ENCODE measurements at places on chromosomes 1 and 21. TPM values are rescaled to one million over a fixed set of nuclear protein-coding genes. Genes with fewer than 3 reads are reported as not detected.

GJA8 gene
- total RNA-seq: not detected

GRCh38 chr1:204723131-204723787 is 37.7 kb upstream of the LRRN2 start:
- DNase-seq: no peak

OR2L5 gene
- total RNA-seq: not detected

DNA sequence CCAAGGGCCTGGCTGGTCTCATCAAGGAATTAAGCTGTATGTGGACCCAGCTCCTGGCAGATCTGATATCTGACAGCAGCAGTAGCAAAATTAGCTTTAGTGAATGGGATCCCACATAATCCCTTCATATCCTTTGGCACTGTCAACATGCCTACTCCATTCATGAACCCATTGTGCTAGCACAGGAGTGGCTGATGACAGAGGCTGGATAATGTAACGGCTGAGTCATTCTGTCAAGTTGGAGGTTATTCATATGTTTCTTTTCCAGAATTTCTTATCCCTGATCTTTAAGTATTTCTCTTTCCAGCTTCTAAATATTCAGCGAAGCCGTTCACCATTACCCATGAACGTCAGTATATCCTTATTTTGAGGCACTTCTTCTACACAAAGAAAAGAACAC is 84.3 kb downstream of the EXTL2 start:
- DNase-seq: no peak

- no peak for DNase-seq
Observed at GRCh38 chr1:175417316-175417715, 224.7 kb upstream of the KIAA0040 start.

LCE1F gene
- not detected for total RNA-seq

OLFM3 gene
- total RNA-seq: not detected

OR2T35 gene
- total RNA-seq: not detected

- DNase-seq: no peak
Observed at GRCh38 chr1:205491794-205492193, 12.7 kb upstream of the CDK18 start.

MCOLN2 gene
- 142 TPM for total RNA-seq

DNA sequence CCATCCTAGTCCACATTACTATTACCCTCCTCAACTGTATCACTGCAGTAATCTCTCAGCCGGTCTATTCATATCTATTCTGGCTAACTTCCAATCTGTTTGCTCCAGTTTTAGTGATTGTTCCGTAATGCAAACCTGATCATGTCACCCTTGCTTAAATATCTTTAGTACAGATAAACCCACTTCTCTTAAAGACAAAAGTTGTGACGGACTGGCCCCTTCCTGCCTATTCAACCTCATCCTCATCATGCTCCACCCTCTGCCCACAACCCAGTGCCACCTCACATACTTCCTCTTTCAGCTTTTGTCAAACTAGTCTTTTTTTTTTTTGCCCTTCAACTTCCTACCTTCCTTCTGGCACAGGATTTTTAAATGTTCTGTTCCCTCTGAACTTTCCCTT is 2.8 kb upstream of the C1orf162 start:
- DNase-seq: peak; percentile 65

- DNase-seq: no peak
Observed at GRCh38 chr1:100612540-100612939, 74.6 kb downstream of the GPR88 start.

PKP1 gene
- total RNA-seq: not detected

DNA sequence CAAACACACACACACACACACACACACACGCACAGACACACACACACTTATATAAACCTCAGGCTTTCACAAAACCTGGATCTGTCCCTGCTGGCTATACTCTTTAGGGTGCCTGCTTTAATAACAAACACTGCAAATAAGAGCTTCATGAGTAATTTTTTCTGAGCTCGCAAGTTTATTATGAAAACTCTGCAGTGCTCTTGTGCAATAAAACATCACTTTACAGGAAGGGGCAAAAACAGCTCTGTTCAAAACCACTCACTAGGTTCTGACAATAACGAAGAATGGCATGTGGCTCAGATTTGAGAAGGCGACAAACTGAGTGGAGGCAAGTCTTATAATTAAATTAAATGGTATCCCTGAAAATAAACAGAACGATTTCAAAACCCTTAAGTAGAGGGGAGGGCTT is 42.6 kb upstream of the CTPS1 start:
- no peak for DNase-seq

KRTAP12-2 gene
- total RNA-seq: not detected

- DNase-seq: peak; percentile 37
Observed at GRCh38 chr1:224168859-224169380, 14.1 kb upstream of the DEGS1 start.

DNA sequence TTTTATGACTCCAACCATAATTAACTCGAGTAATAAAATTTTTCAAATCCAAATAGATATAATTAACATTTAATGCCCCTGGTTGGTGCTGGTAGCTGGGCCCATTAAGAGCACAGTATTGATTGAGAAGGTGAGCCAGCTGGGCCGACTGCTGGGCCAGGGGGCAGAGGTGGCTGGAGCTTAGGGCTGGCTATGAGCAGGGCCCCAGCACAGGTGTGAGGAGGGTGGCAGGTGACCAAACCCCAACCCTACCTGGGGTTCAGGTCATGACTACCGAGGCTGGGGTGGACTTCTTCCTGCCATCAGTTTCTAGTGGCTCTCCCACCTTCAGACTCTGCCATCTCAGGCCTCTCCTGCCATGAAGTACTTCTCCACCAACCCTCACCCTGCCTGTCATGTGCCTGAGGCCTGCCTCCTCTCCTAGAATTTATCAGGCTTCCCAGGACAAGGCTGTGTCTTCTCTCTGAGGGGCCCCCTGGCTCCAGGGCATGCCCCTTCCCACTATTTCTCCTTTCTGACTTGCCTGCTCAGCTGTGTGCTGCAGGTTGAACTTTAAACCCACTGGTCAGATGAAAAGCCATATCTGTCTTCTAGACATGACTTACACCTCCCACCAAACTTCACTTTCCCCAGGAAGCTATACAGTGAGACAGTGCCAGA is 85.6 kb downstream of the TMEM53 start:
- no peak for DNase-seq

FCRL6 gene
- total RNA-seq: not detected

AMPD1 gene
- not detected for total RNA-seq

GRCh38 chr21:38236232-38236631 is 20.6 kb upstream of the KCNJ15 start:
- DNase-seq: no peak

DNA sequence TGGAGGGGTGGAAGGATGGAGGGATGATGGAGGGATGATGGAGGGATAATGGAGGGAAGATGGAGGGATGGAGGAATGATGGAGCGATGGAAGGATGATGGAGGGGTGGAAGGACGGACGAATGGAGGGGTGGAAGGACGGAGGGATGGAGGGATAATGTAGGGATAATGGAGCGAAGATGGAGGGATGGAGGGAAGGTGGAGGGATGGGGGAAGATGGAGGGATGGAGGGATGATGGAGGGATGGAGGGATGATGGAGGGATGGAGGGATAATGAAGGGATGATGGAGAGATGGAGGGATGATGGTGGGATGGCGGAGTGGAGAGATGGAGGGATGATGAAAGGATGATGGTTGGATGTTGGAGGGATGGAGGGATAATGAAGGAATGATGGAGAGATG is 61.3 kb downstream of the KCNAB2 start:
- DNase-seq: no peak

CD53 gene
- total RNA-seq: 161 TPM

DNA sequence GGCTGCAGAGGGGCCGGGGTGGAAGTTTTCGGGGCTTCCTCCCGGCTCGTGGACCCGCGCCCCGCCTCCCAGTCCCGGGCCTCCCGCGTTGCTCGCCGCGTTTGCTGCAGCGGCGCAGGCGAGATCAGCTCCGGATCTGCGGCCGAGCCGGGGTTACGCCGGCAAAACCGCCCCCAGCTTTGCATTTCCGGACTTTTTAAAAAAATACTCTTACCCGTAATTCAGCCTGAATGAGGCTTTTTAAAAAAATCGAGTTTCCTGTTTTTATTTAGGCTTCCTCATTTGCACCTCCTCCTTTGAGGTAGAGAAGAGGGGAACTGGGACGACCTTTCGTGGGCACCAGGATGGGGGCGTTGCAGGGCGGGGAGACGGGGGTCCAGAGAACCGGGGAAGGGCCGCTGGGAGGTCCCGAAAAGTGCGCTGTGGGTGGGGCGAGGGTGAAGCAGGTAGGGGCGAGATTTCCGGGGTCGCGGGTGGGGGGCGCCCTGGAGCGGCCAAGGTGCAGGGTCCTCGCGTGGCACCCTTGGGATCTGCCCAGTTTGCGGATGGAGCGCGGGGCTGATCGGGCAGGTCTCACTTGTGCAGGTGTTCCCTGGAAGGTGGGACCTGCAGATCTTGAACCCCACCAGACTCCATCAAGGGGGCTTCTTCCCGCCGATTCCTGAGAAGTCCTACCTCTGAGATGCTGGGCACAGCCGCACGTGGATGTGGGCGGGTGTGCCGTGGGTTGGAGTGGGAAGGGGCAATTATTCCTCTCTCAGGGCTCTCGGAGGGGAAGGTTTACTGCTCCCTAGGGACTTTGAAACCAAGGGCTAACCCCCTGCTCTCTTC is 1.1 kb downstream of the PIK3CD start:
- peak; percentile 71 for DNase-seq

CADM3 gene
- not detected for total RNA-seq

- DNase-seq: no peak
Observed at GRCh38 chr1:39524171-39524570, 32.7 kb downstream of the BMP8A start.

TMIGD3 gene
- total RNA-seq: 0.30 TPM

GRCh38 chr1:44460107-44460882 is 55.2 kb downstream of the RNF220 start:
- no peak for DNase-seq

DNA sequence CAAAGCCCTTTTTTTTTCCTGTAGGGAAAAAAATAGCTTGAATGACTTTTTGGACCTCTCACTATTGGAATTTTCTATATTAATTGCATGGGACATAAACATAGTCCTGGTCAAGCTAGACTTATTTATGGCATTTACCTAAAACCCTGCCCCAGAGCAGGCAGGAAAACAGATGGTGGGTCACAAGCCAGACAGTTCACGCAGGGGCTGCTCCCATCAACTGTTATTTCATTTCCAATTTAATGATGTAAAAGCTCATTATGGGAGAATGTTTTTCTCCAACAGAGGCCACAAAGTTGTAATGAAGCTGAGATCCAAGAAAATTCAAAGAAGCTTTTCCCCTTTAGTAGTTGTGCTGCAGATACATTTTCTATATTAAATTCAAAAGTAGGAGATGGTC is 99.2 kb downstream of the SGIP1 start:
- DNase-seq: no peak

- DNase-seq: no peak
Observed at GRCh38 chr1:69171248-69171647, 396.5 kb upstream of the LRRC7 start.

- DNase-seq: no peak
Observed at GRCh38 chr1:12031039-12031980, 12.0 kb downstream of the MIIP start.

LDLRAD1 gene
- total RNA-seq: not detected

POU3F1 gene
- total RNA-seq: 0.48 TPM

DNA sequence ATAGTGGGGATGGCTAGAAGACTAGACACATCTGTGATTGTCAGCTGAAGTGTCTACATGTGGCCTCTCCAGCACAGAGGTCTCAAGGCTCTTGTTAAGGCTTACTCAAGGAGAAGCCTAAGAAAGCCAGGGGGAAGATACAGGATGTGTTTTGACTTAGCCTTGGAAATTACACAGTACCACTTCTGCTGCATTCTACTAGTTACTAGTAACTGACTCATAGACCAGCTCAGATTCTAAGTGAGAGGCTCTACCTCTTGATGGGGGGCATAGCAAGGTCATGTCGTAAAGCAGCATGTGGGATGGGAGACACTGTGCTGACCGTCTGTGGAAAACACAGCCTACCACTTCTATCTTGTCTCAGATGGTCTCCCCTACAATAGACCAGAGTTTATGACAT is 99.5 kb downstream of the UBE2U start:
- no peak for DNase-seq

GRCh38 chr1:33462405-33463164 is 9.9 kb upstream of the ZSCAN20 start:
- no peak for DNase-seq

CYP2J2 gene
- total RNA-seq: 0.16 TPM

DENND2D gene
- total RNA-seq: 139 TPM

VSIG8 gene
- total RNA-seq: not detected

DDAH1 gene
- not detected for total RNA-seq

- DNase-seq: no peak
Observed at GRCh38 chr1:205561501-205562203, 57.2 kb downstream of the CDK18 start.

GRCh38 chr1:213829780-213830179 is 158.0 kb upstream of the PROX1 start:
- DNase-seq: no peak

GRCh38 chr21:39882151-39882838 is 15.1 kb downstream of the PCP4 start:
- no peak for DNase-seq

HUNK gene
- 0.55 TPM for total RNA-seq

GRCh38 chr1:10456661-10457060 is 6.8 kb downstream of the CORT start:
- no peak for DNase-seq

GRCh38 chr1:21574466-21575151 is 65.4 kb downstream of the ALPL start:
- no peak for DNase-seq

MAP3K7CL gene
- 3.3 TPM for total RNA-seq

NGF gene
- not detected for total RNA-seq

DNA sequence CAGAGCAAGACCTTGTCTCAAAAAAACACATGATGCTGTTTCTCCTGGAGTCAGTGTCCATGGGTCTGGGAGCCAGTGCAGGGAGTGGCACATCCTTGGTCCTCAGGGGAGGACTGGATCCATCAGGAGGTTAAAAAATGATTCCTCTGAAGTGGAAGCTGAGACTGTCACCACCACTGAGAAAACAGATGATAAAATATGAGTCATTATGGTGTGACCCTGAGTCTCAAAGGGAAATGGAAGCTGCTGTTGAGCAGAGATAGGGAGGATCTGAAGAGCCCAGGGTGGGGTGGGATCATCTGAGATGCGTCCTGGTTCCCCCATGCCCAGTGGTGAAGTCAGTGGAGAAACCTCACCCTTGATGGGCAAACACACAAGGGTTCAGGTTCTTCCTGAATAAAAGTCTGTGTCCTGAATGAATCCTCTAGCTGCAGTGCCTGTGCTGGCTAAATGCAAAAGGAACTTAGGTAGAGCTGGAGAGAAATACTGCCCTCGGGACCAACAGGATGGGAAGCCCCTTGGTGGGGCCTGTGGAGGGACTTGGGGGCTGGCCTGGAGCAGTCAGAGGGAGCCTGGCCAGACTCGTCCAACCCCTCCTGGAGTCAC is 61.6 kb upstream of the TENT5B start:
- DNase-seq: no peak

DNA sequence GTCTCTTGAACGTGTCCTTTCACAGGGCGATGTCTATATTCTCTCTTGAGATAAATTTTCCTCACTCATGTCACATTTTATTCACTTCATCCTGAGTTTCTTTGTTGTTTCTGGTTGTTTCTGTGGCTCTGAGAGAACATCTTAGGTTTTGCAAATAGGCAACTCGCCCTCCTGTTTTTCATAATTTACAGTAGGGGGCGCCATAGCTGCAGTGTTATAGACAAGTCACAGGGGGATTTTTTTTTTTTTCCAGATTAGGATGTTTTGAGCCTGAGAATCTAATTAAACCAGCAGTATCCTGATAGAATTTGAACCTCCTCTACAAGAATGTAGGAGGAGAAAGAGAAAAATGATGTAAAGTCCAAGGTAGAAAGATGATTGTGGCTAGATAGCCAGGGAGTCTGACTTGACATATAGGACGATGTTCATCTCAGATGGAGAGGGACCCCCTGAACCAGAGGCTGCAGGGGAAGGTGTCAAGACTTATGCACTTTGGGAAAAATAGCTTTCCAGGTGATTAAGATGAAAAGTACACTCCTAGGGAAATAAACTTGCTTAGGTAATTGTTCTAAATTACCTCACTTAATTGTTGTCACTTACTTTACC is 76.3 kb downstream of the ZP4 start:
- DNase-seq: no peak

Data from activated T-helper 2 cell treated with anti-CD3 and anti-CD28 coated beads, Interferon-gamma antibody, Interleukin-2, Interleukin-4, amounts not matched to agents 10 μg/mL and 5 μg/mL and 100 μg/mL, durations not matched to agents 14 hours and 24 hours and 36 hours (primary cell).